Activated T-helper 1 cell treated with anti-CD3 and anti-CD28 coated beads, Interleukin-12 subunit alpha, Interleukin-12 subunit beta, Interleukin-2, Interleukin-4 antibody, amounts not matched to agents 30 ng/mL and 10 ng/mL and 1 ng/mL, durations not matched to agents 14 hours and 24 hours and 36 hours (primary cell): ENCODE measurements at places on chromosomes 16 and 17. TPM values are rescaled to one million over a fixed set of nuclear protein-coding genes. Genes with fewer than 3 reads are reported as not detected.

Gene CDRT4
- 2.1 and 2.4 TPM in 2 replicates for total RNA-seq

Gene IRX5
- total RNA-seq = 0.16 and 0.20 TPM in 2 replicates

Gene ARHGAP27
- 47.9 and 59.1 TPM in 2 replicates for total RNA-seq

Gene TMEM11
- 33.5 and 35.6 TPM in 2 replicates for total RNA-seq

Gene EVPLL
- total RNA-seq = 0.17 TPM in 1 of 2 replicates, not detected in the other

Gene MAF
- 90.5 and 95.5 TPM in 2 replicates for total RNA-seq

Gene MRPL38
- total RNA-seq = 151 and 160 TPM in 2 replicates

Gene DNAAF1
- not detected in 2 replicates for total RNA-seq

Gene RAB26
- total RNA-seq = 0.24 and 0.70 TPM in 2 replicates

DNA sequence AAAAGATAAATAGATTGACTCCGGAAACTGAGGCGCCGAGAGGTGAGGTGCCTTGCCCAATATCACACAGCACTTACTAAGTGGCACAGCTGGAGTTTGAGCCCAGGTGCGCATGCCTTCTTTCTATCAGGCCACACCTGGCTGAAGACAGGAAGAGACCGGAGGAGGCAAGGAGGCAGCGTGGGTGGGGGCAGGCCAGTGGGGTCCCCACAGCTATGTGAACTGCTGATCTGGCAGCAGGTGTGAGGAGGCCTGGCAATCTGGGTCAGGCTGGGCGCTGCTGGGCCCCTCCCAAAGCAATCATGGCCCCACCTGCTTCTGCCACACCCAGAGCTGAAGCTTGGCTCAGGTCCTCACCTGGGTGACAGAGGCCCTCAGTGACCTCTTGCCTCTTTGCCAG lies 1.9 kb upstream of the GDPD3 start:
- H3K27ac ChIP-seq = no peak overlapping the region
- no peak overlapping the region for H3K4me3 ChIP-seq
- H3K27me3 ChIP-seq = no peaks in the 10 kb centered on the region
- DNase-seq = no peak

DNA sequence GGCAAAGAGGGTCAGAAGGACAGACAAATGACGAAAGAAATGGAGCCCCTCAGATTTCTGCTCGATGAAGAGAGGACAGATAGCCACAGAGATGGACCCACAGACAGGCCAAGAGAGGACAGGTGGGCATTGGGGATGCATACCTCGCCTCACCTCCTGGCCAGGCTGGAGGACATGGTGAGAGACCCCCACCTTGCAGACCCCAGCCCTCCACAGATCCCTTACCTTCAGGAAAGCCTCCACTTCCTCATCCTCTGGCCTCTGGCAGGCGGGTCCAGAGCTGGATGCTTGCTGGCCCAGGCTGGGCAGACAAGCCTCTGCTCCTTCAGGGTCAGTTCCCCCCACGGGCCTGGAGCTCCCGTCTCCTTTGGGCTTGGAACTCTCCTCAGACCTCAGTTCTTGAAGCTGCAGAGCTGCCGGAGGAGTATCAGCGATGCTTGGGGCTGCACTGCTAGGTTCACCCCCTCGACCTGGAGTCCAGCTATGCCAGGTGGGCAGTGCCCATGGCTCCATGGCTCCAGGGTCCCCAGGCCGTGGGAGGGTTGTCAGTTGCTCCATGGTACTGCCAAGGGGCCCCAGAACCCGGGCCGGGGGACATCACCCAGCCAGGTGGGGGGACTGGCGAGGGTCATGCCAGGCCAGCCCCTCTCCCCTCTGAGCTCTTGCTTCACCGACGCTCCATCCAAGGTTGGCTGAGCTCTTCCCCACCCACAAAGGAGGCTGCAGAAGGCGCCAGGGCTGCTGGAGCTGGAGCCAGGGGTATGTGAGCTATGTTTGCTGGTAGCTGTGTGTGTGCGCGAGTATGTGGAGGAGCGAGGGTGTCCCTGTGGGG lies 1.0 kb downstream of the TSPOAP1 start:
- H3K4me1 ChIP-seq = peaks cover 44% of the 10 kb centered on the region
- H3K36me3 ChIP-seq = peaks cover 41% of the 10 kb centered on the region
- peak overlapping the region; percentile 93 for H3K27ac ChIP-seq
- H3K27me3 ChIP-seq = no peaks in the 10 kb centered on the region

- no peaks in the 10 kb centered on the region for H3K27me3 ChIP-seq
- H3K36me3 ChIP-seq = no peaks in the 10 kb centered on the region
- H3K4me1 ChIP-seq = no peaks in the 10 kb centered on the region
Observed at GRCh38 chr16:12876778-12877177, 24.6 kb upstream of the SHISA9 start.

DNA sequence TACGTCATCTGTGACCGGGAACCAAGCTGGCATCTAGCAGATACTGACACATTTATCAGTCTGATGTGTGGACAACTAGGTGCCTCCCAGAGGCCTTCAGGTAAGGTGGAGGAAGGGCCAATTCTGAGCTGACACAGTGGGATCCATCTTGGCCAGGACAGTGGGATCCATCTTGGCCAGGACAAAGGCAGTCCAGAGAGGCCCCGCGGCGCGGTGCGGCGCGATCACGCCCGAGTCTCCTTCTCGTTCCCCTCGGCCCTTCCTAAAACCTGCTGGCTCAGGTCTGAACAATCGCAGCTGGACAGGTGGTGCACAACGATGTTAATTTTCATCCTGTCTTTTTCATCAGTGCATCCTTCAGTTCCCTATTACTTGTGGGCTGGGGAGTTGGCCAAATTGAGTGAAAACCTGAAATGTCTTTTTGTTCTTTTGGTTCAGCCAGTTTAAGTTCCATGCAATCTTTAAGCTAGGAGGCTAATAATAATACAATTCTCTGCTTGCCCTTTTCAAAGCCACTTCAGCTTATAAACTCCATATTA lies 486 bp upstream of the WSB1 start:
- H3K4me3 ChIP-seq = peak overlapping the region; percentile 97
- peak; percentile 1 for DNase-seq
- H3K27ac ChIP-seq = peak overlapping the region; percentile 98
- H3K4me1 ChIP-seq = peaks cover 34% of the 10 kb centered on the region
- H3K27me3 ChIP-seq = no peaks in the 10 kb centered on the region
